ENCODE measurements at places on chromosomes 6 and 20.

DNA sequence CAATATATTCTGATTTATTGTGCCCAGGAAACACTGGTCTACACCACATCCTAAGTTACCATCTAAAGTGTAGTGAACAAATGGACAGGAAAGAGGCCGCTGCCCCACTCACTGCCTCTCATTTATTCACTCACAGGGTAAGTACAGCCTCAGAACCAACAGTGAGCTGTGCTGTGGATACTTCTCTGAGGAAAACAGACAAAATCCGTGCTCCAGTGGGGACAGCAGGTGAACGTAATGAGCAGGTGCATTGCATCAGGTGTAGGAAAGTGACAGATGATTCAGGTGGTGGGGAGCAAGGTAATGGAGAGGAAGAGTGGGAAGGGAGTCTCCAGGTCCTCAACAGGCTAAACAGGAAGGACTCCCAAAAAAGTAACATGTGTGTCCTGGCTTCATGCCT is 8.4 kb upstream of the ULBP2 start:
- no peak for DNase-seq

- no peak for DNase-seq
Measured at GRCh38 chr6:159170999-159171712, 2.0 kb downstream of the FNDC1 start.

GRCh38 chr6:111423055-111423633 is 59.9 kb downstream of the REV3L start:
- no peak for DNase-seq

- no peak for DNase-seq
Measured at GRCh38 chr6:165833355-165833754, 170.3 kb upstream of the PDE10A start.

DNA sequence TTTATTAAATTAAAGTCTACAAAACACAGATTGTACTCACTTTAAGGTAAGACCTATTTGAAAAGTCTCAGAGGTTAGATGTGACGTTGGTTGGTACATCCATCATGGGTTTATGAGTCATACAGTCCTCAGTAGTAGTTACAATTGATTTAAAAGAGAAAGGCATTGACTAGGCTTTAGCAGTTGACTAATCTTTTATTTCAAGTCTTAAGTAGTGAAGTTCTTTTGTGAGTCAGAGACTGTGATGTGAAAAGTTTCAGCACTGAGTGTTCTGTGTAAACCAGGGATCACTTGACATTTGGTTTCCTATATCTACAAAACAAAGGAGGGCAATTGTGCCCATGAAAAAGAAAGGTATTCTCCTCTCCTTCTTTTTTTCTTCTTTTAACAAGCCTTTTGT is 221.3 kb downstream of the GRIK2 start:
- no peak for DNase-seq

- peak; percentile 18 for DNase-seq
Measured at GRCh38 chr6:122381494-122382265, 17.8 kb upstream of the HSF2 start.

DNA sequence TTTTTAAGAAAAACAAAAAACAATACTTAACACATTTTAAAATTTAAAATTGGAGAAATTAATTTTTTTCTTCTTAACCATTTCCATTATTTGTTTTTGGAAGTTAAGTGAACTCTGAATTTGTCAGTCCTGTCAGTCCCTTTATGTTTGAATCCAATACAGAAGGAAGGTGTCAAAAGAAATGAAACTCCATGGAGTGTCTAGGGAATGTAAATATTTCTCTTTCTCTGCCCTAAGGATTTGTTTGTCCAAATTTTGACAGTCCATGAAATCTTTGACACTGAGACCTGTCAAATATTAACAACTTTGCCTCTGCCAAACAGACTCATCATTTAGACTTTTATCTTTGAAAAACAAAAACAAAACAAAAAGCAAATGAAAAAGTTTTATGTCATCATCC is 166.4 kb downstream of the EPHA7 start:
- no peak for DNase-seq

DNA sequence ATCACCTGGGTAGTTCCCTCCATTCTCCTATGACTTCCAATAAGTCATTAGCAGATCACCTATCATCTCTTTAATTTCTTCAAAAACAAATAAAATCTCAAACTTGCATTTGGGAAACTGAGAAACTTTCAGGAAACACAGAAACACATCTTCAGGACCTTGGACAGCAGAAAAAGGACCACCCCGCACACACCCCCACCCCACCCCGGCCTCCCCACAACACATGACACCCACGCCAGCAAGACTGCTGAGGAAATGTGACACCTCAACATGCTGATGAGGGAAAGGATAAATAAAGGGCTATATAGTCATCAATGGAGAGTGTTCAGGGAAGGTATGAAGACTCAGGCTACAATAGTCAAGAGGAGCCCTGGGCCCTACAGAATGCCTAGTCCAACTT is 15.6 kb upstream of the TRIM39 start:
- DNase-seq, result no peak

GRCh38 chr6:83218646-83219045 is 25.5 kb downstream of the RWDD2A start:
- DNase-seq, result no peak

DNA sequence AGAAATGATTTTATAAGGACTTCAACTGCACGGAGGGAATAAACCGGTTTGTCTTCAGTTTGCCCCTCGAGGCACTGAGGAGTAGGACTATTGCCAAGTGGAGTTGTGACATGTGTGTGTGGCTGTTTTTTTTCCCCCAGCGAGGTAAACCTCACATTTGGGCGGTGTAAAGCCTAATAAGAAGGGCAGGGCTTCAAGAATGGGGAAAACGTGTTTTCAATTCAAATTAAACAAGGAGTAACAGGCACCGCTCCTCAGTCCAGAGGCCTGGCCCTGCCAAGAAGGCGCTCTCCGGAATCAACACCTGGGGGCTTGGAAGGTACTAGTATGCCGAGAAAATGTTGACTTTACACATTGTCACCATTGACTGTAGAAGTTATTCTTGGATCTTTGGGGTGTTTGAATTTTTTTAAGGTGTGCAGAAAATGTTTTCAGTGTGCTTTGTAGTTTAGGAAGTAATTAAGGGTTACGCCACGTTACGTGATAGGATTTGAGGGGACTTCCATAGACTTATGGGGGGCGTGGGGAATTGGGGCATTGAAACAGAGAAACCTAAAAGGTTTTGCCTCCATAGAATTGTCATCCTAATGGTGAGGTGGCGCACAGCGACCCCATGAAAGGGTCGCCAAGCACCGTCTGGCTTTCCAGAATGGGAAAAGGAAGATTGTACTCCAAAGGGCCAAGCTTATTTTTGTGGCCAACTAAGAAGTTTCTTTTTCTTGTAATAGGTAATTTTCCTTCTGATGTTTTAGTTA is 791 bp downstream of the ADGRG6 start:
- DNase-seq, result no peak

DNA sequence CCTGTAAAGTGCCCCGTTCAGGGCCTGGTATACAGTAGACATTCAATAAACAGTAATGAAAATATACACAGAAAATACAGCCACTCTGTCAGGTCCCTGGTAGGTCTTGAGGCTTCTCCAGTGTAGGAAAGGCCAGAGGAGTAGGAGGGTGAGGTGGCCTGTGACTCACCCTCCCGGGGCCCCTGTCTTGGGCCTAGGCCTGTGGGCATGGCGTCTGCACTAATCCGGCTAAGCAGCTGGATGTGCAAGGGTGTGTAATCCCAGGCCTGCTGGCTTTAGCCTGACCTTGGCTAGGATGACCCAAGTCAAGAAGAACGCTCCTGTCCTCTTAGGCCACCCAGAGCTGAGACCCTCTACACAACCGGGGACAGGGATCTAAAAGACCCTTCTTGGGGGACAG is 84.9 kb downstream of the KCNB1 start:
- DNase-seq, result no peak
